ENCODE measurements at places on chromosomes 4 and X.
A peak's percentile ranks its signal among the peaks of the same experiment; 100 is the strongest.

GRCh38 chrX:109187473-109188168 lies 294.3 kb downstream of the GUCY2F start:
- no peak for ATAC-seq

DNA sequence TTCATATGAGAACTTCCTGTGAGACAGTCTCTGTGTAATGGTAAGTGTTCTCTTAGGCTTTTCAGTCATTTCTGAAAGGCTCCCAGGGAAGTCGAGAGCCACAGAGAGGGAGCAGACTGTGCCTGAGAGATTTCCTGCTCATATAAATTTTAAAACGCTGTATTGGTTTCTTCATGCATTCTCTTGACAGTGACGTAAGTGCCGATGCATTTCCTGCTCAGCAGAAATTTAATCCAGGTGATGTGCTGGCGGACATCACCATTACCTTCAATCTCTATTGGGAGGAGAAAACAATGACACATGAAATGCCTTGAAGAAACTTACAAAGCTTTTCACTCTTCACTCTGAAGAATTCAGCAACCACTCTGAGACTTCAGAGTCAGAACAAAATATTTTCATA lies 383.6 kb downstream of the BMPR1B start:
- no peak for ATAC-seq

- no peak for ATAC-seq
Measured at GRCh38 chr4:26268246-26268645, 52.6 kb upstream of the RBPJ start.

DNA sequence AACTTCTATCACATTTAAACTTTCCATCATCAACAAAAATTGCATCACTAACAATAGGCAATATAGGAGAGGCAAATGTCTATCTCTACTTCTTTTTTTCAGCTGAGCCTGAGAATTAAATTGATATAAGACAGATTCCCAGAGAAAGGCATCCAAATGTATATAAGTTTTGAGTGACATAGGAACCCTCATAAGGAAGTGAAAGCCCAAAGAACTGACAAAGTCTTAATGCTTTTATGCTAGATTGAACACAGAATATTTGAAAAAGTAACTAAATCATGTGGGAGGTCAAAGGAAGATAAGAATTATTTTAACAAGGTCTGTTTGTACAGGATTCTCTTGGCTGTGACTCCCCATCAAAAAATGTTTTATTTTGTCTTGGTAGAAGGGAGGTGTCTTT lies 714.9 kb downstream of the GRXCR1 start:
- no peak for ATAC-seq

DNA sequence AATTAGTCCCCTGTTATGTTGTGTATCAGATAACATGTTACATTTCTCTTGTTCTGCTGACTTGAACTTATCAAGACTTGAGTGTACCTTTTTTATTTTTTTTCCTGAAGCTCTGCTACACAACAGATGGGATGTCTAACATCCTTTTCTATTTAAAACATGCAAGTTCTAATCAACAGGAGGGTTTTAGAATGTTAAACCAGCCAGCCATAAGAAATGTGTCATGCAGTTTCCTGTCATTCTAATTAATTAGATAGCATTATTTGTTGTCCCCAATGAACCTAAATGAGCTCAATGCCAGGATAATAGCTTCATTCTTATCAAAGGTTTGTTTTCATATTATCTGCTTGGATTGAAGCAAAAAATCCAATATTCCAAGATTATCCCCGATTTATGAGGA lies 958.2 kb downstream of the PCDH7 start:
- ATAC-seq, result no peak

DNA sequence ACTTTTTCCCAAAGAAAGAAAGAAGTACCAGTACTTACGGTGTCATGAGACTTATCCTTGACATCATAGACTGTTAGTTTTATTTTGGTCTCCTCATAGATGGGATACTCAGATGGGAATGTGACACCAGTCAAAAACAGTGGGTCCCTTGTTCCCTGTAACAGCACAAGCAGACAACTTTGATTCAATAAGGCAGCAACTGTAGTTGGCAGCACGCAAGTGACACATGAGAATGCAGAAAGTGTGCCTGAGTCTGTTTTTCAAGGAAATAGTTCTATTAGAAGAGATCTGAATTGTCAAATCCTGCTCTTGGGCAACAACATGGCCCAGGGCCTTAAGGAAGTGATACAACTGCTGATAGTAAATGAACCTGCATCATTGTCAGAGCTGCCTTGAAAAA lies 443.2 kb downstream of the INPP4B start:
- ATAC-seq, result no peak

DNA sequence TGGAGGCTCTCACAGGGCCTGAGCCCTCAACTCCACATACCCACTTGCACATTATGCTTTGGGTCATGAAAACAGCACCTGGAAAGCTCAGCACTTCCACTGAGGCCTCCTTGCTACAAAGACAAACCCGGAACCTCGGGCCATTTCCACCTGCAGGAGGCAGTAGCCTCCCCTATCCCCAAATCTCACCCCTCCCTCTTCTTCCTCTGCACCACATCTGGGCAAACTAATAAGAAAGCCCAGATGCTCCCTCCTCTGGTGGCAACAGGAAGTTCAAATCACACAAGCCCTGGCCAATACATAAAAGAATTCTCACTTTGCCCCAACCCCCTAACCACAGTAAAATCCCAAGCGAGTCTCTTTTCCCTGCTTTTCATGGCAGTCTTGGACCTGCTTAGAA lies 136.4 kb downstream of the MAPK10 start:
- peak; percentile 79 for ATAC-seq

GRCh38 chrX:65674204-65674893 lies 6.9 kb downstream of the MSN start:
- no peak for ATAC-seq

DNA sequence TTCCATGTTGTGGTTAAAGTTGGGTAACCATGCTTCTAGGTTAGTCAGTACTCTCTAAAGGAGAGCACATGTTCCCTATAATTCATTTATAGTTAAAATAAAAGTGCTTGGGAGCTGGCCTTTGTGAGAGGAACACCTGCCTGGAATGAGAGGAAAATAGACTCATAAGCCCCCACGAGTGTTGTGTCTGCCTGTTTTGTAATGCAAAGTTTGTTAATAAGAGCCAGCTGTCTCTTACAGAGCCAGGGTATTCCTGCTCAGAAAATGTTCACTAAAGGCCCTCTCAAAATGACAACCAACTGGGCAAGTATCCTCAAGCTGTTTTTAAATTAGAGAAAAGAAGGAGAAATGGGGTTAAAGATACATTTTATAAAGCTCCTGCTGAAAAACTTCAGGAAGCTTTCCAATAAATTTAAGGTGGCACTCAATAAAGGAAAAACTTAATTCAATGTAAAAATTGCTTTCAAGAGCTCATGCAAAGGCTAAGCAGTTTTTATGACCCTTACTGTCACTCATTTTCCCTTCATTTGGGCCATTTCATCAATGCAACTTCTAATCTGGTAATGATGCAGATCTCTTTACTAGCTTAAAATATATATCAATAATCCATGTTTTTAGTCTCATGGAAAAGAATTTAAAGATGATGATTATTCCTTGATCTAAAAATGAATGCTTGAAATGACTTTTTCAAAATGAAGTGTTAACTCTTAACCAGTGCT lies 793.6 kb downstream of the STPG2 start:
- no peak for ATAC-seq

DNA sequence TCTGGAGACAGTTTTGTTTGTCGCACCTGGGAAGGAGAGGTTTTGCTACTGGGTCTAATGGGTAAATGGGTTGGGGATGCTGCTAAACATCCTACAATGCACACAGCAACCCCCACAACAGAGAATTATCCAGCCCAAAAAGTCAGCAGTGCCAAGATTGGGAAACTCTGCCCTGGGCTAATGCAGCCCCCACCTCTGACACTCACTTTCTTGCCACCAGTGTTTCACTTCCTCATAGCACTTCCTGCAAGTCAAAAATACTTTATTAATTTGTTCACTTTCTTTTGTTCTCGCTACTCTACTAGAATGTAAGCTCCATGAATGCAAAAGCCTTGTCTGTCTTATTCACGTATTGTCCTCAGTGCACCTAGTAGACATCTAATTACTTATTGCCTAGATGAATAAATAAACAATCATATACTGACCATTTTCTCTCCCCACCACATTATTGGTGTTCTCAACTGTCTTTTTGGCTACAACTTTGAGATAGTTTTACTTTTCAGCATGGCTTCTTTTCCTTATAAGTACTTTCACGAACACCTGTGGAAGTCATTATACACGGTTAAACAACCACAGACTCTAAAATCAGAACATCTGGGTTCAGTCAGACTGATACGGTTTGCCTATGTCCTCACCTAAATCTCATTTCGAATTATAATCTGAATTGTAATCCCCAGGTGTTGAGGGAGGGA lies 82.0 kb upstream of the PITX2 start:
- no peak for ATAC-seq

DNA sequence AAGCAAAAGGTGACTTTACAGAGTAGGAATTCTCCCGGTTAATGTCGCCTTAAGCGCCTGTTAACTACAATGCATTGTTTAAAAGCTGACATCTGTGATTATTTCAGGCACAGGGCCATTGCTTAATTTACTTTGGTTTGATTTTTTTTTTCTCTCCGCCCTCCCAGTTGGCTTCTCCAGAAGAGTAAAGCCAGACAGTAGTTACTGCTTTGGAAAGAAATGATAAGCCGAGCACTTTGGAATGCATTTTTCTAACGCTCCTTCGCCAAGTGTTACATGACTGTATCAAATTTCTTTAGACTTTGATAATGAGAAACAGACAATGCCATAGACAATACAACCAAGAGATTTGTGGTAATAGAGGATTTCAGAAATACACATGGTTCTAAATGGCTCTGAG lies 383.0 kb upstream of the TENM3 start:
- peak; percentile 93 for ATAC-seq

Measured in SK-N-SH treated with all-trans-retinoic acid at 6 μM for 48 hours (cell line).